ENCODE measurements at places on chromosomes 5 and 9.
A peak's percentile ranks its signal among the peaks of the same experiment; 100 is the strongest.

DNA sequence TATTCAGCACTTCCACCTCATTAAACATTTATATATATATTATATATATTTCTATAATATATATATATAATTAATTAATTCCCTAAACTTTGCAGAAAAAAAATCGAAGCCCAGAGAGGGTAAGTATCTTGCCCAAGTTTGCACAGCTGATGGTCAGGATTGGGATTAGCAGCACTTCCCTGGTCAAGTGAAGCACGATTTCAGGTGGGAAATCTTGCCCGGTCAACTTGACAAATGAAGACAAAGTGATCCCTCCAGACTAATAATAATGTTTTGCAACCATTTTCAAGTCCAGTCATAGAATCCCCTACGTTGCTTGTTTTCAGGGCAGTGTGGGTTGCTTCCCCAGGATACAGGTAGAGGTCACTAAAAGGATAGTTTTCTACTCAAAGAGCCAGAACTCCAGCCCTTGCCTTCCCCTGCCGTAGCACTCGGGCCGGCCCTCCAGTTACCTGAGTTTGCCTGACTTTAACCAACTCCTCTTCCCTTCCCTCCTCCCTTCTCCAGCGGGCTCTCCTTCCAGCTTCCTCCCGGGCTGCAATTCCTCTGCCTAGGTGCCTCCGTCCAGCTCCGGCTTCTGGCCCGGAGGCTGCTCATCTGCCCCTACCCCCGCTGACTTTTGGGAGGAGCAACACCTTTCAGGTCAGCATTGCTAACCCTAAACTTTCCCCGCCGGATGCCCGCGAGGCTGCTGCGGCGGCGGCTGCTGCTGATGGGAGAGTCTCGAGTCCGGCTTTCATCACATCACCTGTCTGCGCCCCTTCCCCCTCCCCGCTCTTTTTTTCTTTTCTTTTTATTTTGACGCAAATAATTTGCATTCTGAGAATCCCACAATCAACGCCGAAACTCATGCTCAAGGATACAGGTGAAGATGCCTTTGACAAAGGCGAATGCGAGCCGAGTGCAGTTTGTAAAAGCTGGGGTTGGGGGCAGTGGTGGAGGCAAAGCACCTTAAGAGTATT is 930 bp downstream of the PRLR start:
- no peak for DNase-seq

GRCh38 chr5:68376935-68377334 is 161.4 kb downstream of the PIK3R1 start:
- no peak for DNase-seq

DNA sequence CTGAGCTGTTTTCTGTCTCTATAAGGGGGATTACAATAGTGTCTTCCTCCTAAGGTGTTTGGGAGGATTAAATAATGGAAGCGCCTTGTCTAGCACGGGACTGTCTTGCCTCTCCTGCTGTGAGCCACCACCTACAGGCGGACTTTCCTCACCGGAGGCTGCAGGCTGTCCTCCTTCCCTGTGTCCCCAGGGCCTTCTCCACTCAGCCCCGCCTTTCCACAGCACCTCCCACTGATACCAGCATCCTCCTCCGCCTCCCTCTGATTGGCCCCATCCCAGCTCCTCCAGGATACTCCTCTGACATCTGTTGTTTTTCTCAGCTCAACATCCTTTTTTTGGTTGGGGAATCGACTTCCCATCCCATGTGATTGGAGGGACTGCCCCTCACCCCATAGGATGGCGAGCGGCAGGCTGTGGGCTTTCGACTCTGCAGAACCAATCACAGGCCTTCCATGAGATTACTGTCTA is 851 bp upstream of the ZDHHC12 start:
- DNase-seq: peak; percentile 79

- no peak for DNase-seq
Observed at GRCh38 chr9:14211564-14211963, 102.4 kb downstream of the NFIB start.

DNA sequence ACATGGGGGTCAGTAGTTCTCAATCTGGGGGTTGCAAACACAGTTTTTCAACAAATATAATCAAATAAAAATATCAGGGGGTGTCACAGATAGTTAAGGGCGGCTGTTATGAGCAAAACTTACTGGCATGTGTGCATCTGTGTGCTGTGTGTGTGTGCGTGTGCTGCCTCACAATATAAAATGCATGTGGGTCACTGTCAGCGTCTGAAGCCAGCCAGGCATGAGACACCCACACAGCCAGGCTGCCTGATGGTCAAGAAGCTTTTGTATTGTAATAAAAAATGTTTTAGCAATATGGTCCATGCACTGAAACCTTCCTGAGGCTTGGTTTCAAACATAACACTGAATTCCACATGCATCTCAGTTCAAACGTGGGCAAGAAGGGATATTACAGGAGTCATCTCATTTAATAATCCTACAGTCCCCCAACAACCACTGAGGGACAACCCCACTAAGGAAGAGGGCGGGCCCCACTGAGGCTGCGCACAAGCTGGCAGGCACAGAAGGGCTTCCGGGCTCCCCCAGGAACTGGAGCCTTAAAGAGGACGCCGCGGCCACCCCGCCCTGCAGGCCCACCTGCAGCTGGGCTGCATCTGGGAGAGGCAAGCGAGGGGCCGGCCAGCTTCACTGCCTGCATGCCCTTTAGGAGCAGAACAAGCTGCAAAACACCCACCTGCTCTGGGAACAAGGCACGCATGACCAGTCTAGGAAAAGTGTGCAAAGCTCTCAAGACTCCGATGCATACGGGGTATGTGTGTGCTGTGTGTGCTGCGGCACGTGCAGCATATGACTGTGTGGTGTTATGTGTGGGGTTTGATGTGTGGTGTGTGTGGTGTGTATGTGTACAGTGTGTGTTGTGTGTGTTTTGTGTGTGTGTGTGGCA is 14.1 kb downstream of the SEMA4D start:
- no peak for DNase-seq
